ENCODE measurements at places on chromosomes 12 and 14.
A peak's percentile ranks its signal among the peaks of the same experiment; 100 is the strongest.

DNA sequence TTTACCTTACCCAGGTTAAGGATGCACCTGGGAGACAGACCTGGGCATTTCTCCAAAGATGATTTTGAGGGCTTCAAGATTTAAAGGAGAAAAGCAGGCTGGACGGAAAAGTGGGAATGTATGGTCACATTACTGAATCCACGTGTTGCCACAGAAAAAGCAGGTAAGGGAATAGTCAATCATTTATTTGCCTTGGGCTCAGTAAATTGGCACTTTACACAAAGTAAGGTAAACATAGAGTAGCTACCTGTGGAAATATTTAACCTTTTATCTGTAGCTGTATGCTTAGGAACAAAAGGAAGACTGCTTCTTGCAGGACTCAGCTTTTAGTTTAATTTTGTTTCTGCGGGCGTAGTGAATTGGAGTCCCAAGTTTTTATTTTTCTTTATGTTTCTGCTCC lies 153.3 kb downstream of the SLCO1B3 start:
- DNase-seq, result no peak

- no peak for DNase-seq
These were observed 90.1 kb upstream of the PDE3A start for GRCh38 chr12:20278276-20278675.

DNA sequence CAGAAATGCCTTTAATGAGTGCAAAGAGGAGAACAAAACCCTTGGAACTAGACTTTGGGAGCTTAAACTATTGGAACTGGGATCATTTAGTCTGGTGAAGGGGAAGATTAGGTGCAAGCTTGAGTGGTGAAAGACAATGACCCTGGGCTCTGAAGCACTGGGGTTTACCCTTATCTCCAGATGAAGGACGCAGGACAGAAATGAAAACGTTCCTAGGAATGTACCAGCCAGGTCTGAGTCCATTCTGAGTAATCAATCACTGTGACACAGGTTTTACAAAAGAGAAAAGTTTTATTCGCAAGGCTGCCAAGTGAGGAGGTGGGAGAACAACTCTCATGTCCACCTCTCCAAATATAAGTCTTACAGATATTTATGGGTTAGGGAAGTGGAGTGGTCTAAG lies 249.1 kb downstream of the LRIG3 start:
- no peak for DNase-seq

DNA sequence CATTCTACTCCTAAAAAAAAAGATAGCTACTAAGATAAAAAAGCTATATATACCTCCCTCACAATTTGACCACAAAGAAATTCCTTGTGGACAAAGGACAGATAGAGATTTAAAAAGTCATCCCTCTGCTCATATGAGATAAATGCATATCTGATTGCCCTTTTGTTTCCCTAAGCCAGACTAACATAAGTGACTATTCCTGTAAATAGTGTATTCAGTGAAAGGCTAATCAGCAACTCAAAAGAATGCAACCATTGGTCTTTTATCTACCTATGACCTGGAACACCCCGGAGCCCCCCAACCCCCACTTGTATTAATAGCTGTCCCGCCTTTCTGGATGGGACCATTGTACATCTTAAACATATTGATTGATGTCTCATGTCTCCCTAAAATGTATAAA lies 6.3 kb upstream of the TMPO start:
- no peak for DNase-seq

GRCh38 chr14:28242895-28243294 lies 523.7 kb upstream of the FOXG1 start:
- no peak for DNase-seq

GRCh38 chr14:99440278-99440677 lies 40.4 kb downstream of the SETD3 start:
- DNase-seq, result no peak

- no peak for DNase-seq
These were observed 9.7 kb downstream of the SLC4A8 start for GRCh38 chr12:51434305-51434704.

- no peak for DNase-seq
These were observed 7.1 kb downstream of the MIA2 start for GRCh38 chr14:39240769-39241168.

DNA sequence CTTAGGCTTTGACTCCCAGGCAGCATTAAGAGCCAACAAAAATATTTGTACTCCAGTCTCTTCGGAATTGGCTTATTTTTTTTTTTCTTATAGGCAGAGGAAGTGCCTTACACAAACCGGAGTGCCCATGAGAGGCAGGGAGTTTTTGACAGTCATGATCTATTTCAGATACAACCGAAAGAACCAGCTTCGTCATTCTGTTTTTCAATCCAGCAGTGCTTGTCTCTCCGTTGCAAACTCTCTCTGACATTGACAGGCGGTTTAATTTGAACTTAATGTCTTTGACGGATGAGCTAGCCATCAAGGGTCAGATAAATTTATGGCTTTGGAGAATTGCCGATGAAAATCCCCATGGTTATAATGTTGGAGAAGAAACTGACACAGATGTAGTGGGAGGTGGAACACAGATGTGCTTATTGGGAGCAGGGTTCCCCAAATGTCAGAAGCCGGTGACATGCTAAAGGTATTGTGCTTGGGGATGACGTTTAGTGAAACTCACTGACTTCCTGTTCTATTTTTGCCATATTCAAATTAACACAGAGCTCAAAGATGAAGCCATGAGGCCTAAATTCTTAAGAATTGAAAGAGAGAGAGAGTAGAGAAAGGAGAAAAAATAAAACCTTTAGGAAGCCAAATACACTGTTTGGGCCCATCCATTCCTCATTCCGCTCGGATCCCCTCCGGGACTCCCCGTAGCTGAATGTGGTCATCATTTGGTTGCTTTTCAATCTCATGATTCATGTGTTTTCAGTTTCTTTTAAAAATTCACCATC lies 59.7 kb downstream of the PLXNC1 start:
- DNase-seq, result no peak

DNA sequence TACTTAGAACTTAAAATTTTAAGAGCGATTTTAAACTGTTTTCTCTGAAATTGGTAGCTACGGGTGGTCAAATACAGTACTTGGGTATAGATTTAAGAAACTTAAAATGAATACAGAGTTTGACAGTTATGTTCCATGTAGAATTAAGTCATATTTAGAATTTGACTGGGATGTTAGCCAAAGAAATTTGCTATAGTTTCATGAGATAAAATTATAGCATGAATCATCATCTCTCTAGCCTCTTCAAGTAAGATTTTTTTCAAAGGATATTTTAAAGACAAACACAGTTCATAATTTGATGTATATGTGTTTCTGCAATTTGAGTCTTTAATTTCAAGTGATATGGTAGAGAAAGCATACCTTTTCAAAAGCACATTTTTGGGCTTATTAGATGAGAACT lies 41.0 kb downstream of the ZCRB1 start:
- no peak for DNase-seq

DNA sequence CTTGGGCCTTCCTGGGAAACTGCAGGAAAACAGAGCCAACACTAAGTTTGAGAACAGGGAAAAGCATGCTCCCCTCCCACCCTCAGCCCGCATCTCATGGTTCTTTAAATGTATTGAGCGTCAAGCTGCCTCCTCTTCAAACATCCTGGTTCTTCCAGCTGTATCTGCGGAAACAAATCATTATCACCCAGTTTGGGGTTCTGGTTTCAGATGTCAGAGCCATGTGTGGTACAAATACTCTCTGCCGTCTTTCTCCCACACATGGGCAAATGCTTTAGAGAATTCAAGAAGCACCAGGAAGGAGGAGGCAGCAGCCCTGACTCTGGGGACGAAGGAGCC lies 29.1 kb downstream of the JDP2 start:
- no peak for DNase-seq

GRCh38 chr12:5656836-5657235 lies 224.9 kb downstream of the NTF3 start:
- no peak for DNase-seq

DNA sequence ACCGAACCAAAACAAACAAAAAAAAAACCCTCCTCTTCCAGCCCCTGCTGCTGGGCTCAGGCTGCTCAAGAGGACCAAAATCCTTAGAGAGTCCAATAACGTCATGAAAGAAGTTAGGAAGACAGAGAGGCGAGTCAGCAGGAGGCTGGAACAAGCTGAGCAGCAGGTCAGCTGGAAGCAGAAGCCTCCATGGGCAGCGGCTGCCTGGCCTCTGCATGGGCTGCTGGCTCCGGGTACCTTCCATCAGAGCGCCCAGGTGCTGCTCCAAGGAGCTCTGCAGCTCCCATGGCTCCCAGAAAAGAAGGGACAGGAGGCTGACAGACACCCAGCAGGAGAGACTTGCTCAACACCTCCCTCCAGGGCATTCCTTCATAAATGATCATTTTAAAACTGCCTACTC lies 3.2 kb upstream of the KRT2 start:
- DNase-seq, result no peak

DNA sequence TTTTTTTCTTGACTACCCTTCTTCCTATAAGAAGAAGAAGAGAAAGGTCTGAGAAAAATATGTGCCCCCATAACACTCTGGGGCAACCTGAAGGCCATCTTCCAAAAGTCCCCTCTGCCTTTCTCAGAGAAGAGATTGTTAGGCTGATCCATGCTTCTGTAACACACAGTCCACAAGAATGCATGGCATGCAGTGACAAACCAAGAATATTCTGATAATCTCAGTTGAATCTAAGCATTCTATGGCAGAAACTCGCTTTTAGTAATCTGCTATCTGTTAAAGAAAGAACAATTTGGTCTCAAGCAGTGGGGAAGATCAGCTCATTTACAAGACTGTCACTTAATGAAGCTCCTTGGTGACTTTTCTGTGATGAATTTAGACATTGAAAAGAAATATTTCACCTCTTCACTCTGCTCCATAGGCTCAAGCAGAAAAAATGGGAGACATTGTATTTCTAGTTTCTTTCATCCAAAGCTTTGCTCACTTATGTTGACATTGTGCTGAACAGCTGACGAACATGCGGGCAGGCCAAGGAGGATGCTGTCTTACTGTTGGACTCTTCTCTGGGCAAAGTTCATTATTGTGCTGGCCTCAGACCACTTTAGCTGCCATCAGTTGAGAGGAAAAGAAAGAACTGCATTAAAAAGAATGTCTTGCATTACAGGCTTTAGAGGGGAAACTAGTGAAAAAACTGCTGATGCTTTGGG lies 957.1 kb downstream of the DIO2 start:
- no peak for DNase-seq

DNA sequence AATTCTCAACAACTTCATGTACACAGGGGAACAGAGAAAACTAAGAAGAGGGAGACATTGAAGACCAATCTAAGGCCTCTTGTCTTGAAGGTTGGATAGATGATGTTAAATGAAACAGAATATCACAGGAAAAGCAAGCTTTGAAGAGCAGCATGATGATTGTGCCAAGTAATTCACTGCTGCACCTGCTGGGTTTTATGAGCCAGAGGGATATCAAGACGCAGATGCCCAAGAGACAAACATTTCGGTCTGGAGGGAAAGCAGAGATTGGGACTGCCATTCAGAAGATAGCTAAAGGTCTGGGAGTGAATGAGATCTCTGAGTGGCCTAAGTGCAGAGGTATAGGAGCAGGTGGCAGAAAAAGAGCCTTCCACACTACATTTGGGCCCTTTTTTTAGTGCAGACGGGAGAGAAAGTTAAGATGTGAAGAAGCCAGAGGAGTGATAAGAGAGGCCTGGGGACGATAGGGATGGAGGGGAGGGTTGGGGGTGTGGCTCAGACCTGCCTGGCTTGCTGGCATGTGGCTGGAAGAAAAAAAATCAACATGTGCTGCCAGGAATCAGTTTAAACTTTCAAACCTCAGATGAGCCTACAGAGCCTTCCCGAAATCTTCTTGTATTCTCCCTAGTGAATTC lies 200.6 kb downstream of the AEBP2 start:
- DNase-seq, result no peak

- no peak for DNase-seq
These were observed 225.0 kb upstream of the ARID2 start for GRCh38 chr12:45504316-45505010.

DNA sequence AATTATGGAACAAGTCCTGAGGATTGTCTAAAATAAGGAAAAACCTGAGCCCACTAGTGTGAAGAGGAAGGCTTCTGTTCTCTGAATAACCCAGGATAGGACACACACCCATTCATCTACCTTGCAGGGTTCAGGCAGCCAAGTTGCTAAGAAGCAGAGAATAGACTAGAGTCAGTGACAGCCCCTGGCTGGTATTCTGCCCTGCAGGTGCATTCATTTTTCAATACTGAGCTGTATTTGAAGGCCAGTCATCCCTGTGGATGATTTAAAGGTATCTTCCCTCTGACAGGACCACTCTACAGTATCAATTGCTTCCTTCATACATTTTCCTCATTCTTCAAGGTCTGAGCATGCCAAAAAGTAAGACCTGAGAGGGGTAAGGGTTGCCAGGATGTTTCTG lies 22.9 kb downstream of the WNT5B start:
- DNase-seq, result no peak

DNA sequence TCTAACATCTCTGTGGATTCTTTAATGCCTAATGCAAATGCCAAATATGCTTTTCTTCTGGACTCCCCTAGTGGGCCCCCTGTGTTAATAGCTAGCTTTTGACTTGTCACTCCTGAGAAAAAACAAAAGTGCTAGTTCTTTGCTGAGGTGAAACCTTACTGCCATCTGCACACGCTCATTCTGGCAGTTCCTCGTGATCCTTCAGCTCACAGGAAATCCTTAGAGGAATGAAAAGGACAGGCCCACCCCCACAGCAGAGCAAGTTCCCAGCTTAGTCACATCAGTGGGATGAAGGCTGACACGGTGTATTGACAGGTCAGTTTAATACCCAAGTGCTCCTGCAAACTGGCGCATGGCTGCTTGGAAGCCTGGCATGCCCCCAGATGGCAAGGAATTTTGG lies 165.1 kb upstream of the ATP2B1 start:
- DNase-seq, result no peak

DNA sequence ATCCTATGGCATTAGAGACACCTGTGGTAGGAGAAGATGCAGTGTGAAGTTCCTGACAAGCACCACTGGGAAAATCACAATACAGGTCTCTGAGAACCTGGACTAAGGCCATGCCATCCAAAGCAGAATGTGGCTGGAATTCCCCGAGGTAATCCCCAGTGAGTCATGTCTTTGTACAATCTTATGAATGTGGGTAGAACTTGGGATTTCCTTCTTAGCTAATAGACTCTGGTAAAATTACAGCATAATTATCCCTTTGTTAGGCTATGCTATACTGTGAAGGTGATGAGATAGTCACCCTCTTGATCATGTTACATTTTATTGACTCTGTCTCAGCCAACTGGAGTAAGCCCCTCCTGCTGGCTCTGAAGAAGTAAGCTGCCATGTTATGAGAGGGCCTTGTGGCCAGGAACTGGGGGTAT lies 224.3 kb upstream of the DCN start:
- no peak for DNase-seq

- no peak for DNase-seq
These were observed 64.5 kb downstream of the GALNT16 start for GRCh38 chr14:69324341-69324931.

DNA sequence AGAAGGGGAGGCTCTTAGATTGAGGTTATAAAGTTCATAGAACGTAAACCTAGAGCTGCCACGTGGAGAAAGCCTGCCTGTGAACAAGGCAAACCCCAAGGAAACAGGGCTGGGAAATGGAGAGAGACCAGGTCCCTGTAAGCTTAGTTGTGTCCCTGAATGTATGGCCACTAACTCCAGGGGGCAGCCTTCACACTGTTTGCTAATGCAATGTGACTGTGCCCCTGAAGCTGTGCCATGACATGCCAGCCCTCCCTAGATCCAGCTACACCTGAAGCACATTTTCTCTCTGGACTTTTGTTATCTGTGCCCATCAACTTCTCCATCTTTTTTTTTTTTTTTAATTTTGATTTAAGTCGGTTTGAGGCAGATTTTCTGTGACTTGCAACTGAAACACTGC lies 60.6 kb upstream of the TMCC3 start:
- peak; percentile 25 for DNase-seq

- DNase-seq, result no peak
These were observed 13.9 kb downstream of the PELI2 start for GRCh38 chr14:56131865-56132833.

GRCh38 chr12:12398026-12398859 lies 41.4 kb downstream of the BORCS5 start:
- no peak for DNase-seq
